Activated effector memory CD4-positive, alpha-beta T cell treated with Interleukin-2 at 50 U/mL for 16 hours (primary cell): ENCODE measurements at places on chromosomes 2 and 18.

DNA sequence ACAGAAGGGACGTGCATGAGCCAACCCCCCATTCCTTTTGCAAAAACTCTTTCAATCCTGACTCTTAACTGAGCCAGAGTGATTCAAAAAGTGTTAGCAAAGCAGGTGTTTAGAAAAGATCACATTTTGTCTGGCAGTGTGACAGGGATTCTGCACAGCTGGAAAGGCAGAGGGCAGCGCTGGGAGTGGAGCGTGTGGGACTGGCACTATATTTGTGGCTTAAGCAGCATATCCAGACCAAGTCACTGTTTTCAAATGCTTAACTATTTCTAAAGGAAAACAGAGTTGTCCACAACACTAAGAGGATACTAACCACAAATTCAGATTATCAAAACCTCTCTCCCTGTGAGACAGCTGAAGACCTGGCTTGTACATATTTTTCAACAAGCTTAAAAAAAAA lies 19.0 kb downstream of the CABYR start:
- no peak for DNase-seq

DNA sequence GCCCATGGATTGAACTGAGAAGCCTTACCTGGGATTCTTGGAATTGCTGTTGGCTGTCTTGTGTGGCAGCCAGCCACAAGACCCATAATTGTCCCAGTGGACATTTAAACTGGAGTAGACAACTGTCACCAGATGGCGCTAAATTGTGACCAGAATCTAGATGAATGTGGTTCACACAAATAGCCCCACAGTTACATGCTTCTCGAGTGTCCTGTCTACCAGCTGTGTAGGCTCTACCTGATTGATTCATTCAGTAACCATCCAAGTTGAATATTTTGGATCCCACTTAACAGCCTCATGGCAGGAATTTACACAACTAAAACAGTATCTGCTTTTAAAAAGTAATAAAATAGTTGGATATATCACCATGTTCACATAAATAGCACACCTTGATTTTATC lies 73.2 kb downstream of the MAP4K4 start:
- DNase-seq, result no peak

- no peak for DNase-seq
These were observed 447.5 kb upstream of the FSIP2 start for GRCh38 chr2:185291035-185291647.

GRCh38 chr2:222993920-222994650 lies 57.9 kb upstream of the KCNE4 start:
- DNase-seq, result no peak

GRCh38 chr2:26883956-26884355 lies 36.0 kb downstream of the DPYSL5 start:
- no peak for DNase-seq

- DNase-seq, result no peak
These were observed 11.5 kb downstream of the ANKRD29 start for GRCh38 chr18:23650968-23651927.

GRCh38 chr2:151886241-151886640 lies 58.0 kb upstream of the ARL5A start:
- no peak for DNase-seq

DNA sequence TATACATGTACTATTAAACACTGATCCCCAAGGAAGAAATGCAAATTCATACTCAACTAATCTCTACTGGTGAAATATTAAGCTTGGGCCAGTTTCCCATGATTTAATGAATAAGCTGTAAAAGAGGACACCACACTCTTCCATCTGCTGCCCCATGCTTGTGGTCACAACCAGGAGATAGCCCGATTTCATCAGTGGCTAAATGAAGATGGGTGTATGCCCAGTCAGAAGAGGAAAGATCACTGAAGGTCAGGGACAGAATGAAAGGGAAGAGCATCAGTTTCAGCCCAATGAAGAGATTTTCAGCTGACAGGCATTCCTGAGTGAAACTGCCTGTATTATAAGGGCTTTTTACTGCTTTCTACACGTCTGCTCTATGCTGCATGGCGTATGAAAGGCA lies 103.5 kb downstream of the KCNS3 start:
- no peak for DNase-seq

DNA sequence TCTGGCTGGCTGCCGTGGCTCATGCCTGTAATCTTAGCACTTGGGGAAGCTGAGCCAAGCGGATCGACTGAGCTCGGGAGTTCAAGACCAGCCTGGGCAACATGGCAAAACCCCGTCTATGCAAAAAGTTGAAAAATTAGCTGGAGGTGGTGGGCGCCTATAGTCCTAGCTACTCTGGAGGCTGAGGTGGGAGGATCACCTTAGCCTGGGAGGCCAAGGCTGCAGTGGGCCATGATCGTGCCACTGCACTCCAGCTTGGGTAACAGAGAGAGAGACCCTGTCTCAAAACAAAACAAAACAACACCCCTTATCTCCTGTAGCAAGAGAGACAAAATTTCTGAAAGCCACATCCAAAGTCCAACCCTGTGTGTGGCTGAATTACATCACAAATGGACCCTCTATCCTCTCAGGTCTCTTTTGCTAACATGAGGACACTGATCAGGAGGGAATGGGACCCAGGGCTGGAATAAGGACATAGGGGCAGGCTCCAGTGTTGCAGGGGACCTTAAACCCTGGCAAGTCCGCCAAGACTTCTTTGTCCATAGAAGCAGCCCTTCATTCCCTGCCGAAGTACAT lies 64.8 kb downstream of the PSMG2 start:
- DNase-seq, result no peak

DNA sequence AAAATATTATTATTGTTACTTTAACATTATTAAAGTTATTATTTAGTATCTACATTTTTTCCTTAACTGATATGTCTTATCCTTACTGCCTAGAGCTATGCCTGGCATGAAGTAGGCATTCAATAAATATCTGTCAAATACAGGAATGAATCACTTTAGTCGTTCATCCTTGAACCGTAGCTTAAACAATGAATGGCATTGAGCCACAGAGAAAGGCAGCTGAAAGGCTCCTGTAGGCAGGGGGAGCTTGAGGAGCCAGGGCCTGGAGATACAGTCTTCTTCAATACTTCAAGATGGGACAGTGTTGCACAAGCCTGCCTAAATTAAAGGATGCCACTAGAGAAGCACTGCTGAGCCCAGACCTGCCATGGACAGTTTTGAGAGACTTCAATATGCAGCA lies 22.5 kb downstream of the CYRIA start:
- DNase-seq, result no peak

- DNase-seq, result no peak
These were observed 519.4 kb upstream of the DSEL start for GRCh38 chr18:68035774-68036522.

- DNase-seq, result peak; percentile 72
These were observed 50.0 kb downstream of the TMEM163 start for GRCh38 chr2:134668821-134669220.

DNA sequence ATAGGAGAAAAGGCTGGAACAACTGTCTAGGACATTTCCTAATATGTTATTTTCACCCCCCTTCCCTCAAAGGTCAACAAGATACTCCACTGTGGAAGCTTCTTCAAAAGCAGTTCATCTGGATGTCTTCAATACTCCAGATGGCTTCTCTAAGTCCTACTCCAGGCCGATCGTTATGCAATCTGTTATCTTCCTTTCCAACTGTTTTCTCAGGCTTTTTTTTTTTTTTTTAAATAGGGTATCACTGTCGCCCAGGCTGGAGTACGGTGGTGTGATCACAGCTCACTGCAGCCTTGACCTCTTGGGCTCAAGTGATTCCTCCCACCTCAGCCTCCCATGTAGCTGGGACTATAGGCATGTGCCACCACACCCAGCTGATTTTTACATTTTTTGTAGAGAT lies 26.3 kb downstream of the ATP8B1 start:
- DNase-seq, result no peak
